ENCODE measurements at places on chromosomes 13 and 19.
A peak's percentile ranks its signal among the peaks of the same experiment; 100 is the strongest.

DNA sequence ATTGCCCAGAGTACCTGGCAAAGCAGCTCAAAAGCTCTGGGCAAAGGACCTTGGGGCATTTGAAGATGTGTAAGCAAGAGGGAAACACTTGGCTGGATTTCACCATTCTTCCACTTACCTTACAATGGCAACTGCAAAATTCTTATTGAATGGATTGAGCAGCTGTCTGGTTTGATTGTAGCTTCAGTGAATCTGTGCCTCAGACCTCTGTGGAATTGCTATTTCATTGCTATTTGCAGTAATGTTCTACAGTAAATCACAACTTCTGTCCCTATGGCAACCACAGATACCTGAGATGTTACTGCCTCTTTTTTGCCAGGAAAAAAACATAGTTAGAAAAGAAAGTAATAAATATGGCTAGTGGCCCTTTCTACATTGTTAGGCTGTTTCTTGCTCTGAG is 519.5 kb downstream of the SUCLA2 start:
- DNase-seq, result no peak

- DNase-seq, result no peak
These were observed 38.0 kb upstream of the ALOX5AP start for GRCh38 chr13:30697177-30697953.

DNA sequence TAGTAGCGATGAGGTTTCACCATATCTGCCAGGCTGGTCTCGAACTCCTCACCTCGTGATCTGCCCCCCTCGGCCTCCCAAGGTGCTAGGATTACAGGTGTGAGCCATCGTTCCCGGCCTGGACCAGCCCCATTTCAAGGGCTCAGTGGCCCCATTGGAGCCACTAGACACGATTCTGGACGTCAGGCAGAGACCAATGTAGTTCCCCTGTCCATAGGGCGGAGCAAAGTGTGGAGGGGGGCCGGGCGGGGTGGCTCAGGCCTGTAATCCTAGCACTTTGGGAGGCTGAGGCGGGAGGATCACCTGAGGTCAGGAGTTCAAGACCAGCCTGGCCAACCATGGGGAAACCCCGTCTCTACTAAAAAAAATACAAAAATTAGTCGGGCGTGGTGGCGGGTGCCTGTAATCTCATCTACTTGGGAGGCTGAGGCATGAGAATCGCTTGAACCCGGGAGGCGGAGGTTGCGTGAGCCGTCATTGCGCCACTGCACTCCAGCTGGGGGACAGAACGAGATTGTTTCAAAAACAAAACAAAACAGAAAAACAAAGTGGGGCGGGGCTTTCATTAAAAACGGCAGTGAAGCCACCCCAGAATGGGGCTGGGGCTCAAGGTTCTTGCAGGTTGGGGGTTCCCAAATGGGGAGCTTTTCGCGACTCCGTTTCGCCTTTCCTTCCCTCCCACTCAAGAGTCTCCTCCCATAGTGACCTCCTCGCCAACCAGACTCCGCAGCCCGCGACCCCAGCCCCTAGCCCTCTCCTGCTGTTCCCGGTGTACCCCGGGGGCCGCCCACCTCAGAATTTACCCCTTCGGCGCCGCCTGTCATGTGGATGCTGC is 758 bp upstream of the TECR start:
- no peak for DNase-seq

DNA sequence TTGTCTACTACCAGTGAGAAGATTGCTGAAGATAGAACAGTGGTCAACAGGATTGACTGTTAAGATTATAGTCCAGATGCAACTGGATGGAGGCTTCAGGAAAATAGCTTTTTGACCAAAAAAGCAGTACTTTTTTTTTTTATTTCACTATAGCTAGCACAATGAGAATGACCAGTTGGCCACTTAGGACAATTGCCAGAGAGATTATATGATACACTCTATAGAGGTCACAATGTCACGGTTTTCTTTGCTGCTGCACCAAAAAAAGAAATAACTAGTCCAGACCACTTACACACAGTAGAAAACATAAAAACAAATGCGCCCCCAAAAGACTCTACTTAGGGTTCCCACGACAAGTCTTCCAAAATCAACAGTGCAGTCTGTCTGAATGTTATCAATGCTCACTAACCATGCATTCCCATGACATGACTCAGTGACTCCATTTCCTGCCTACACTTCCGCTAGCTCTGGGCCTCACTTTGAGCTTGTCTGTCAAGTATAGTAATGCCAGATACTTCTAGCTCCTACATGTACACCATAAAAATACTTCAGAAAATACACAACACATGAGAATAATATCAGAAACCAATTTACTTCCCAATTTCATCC is 209.1 kb upstream of the STARD13 start:
- peak; percentile 46 for DNase-seq

- DNase-seq, result peak; percentile 91
These were observed 107.4 kb upstream of the SLC7A1 start for GRCh38 chr13:29702912-29703351.

GRCh38 chr13:66362485-66362884 is 867.7 kb downstream of the PCDH9 start:
- no peak for DNase-seq
